RWPE2 (cell line): ENCODE measurements at places on chromosomes 2 and 18.

GRCh38 chr2:189534854-189535832 lies 45.4 kb downstream of the SLC40A1 start:
- DNase-seq: no peak

DNA sequence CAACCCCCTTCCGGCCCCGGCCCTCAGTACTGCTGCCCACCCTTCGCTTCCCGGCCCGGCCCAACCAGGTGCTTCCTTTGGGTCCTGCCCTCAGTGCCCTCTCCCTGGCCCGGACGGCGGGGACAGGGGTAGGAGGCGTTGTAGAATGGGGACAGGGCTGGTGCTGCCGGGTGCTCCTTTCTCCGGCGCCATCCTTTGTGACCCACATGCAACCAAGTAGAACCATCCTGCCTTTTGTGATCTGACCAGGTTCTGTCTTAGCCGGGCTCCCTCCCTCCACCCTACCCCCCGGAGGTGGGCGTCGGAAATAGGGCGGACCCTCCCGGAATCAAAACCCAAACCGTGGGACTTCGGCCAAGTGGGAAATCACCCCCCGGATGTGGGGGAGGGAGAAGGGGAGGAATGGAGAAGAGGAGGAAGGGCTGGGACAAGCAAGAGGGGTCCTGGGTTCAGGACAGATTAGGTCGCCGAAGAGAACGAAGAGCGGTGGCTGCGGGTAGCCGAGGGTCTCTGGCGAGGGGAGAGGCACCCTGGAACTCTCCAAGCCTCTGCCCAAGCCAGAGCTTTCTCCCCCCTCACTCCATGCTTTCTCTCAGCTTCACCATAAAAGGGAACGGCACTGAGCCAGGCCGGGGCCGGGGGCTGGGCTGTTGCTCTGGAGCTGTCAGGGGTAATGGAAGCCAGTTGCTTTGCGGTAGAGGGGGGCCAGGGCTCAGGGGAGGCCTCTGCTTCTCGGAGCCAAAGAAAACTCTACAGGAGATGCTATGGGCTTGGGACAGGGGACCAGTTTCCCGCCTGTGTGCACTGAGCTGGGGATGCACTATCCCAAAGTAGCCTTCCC lies 756 bp upstream of the OST4 start:
- DNase-seq: no peak

DNA sequence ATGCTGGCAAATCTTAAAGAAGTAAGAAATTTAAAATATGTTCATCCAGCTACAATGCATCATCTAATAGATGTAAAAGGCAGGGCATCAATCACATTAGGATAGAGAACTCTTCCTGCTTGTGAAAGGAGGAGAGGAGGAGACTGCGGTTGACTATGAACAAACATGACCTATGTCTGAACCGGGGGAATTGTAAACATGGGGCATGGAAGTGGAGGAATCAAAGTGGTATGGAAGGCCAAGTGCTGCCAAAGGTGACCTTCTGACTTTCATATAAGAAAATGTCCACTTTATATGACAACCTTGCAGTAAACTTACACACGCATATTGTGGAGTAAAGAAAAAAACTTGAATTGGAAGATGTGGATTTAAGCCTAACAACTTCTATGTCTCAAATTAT lies 20.0 kb upstream of the SLC8A1 start:
- no peak for DNase-seq

GRCh38 chr2:183010112-183010511 lies 28.1 kb downstream of the NCKAP1 start:
- DNase-seq: no peak

DNA sequence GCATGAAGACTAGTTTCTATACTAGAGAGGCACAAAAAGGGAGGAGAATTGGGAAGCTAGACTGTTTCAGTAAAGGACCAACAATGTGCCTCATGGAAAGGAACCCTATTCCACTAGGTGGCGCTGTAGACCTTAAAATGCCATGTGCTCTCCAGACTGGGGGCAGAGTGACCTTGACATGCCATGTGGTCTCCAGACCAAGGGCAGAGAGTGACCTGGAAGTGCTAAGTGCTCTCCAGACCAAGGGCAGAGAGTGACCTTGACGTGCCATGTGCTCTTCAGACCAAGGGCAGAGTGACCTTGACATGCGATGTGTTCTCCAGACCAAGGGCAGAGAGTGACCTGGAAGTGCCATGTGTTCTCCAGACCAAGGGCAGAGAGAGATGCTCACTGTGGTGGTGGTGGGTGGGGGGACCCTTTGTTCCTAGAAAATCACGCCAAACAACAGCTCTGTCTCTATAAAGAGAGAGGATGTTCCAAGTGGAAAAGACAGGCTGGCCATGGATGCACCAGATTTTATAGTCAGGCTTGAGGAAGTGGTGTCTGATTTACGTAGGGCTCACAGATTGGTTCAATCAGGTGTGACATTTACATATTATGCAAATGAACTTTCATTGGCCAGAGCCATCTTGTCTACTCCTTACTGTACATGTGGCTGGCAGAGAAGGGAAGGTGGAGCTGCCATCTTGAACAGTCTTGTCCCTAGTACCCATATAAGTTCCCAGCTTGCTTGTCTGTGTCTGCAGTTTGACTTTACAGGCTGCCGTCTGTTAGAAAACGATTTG lies 344.0 kb upstream of the DDX18 start:
- no peak for DNase-seq

DNA sequence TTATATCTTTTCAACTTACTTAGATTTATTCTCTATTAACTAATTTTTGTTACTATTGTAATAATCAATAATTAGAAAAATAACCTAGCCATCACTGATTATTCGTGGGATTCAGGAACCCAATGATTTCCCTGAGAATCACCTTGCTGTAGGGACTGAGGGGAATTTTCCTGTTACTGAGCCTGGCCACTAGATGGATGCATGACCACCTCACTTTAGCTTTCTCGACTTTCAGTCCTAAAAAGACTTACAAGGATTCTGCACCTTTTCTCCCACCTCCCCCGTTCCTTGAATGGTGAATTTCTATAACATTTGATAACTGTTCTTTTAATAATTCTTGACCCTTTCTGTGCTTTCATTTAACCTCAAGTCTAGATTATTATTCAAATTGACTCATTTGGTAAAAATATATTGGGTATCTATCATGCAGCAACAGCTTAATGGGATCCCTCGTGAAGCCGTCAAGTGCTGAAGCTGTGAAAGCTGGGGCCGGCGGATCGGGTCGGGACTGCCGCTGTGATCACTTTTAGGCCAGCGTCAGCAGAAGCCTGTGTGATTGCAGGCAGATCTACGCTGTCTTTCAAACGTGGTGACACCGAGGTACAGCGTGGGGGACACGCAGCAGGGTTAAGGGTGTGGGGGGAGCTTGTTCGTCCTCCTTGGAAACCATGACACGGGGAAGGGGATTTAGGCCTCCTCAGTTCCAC lies 38.8 kb upstream of the TMEM18 start:
- DNase-seq: no peak

GRCh38 chr2:47002480-47003381 lies 87.1 kb upstream of the MCFD2 start:
- no peak for DNase-seq

DNA sequence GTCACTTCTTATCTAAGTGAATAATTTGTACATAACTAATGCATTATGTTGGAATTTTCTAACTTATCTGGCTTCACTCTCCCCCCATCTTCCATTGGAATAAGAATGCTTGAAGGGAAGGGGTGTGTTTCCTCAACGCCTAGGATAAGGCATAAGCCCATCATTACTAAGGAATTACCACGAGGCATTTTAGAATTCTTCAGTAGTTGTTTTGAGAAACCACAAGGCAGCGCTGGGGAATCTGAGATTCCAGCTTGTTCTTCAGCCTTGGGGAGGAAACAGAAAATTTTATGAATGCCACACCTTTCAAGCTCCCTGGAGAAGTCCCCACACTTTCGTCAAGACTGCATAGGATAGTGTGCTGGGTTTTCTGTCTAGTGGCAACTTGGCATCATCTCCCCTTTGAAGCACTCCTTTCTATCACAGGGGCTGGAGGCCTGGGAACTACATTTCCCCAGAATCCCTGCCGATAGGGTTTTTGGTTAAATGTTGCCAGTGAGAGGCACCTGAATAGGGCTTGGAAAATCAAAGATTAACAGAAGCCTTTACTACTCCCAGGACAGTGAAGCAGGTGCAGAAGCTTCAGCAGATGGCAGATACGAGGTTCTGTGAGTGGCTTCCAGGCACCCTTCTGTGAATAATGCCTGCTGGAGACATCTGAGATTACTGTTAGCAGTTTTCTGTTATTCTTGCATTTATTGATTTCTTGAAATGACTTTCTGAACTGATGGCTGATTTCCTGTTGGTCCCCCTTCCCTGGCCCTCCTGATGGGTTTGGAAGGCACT lies 192.7 kb upstream of the REV1 start:
- no peak for DNase-seq

GRCh38 chr2:218186355-218186766 lies 19.6 kb upstream of the CXCR1 start:
- no peak for DNase-seq

- DNase-seq: no peak
These were observed 1.6 kb downstream of the CAVIN2 start for GRCh38 chr2:191845248-191845715.
